Uterine smooth muscle cell (primary cell): ENCODE measurements at places on chromosomes 6 and 20. TPM values are rescaled to one million over a fixed set of nuclear protein-coding genes. Genes with fewer than 3 reads are reported as not detected.

ANGPT4 gene
- total RNA-seq: not detected in 2 replicates

RFX6 gene
- total RNA-seq: under 0.01 TPM in 1 of 2 replicates, not detected in the other

TAAR6 gene
- total RNA-seq: not detected in 2 replicates

NEDD9 gene
- total RNA-seq: 0.33 and 1.2 TPM in 2 replicates

PDYN gene
- total RNA-seq: not detected in 2 replicates

NKX2-2 gene
- total RNA-seq: not detected in 2 replicates

OVOL2 gene
- total RNA-seq: not detected in 2 replicates

ADGRB3 gene
- total RNA-seq: under 0.01 and 0.11 TPM in 2 replicates

MRPL14 gene
- 67.4 and 97.3 TPM in 2 replicates for total RNA-seq

MCM8 gene
- total RNA-seq: 9.4 and 30.4 TPM in 2 replicates
